Stimulated activated CD4-positive, alpha-beta T cell treated with anti-CD3 and anti-CD28 coated beads, Interleukin-1b, Interleukin-23, amount 100 ng/mL, for 24 hours (primary cell): ENCODE measurements at places on chromosomes 6 and 20.

DNA sequence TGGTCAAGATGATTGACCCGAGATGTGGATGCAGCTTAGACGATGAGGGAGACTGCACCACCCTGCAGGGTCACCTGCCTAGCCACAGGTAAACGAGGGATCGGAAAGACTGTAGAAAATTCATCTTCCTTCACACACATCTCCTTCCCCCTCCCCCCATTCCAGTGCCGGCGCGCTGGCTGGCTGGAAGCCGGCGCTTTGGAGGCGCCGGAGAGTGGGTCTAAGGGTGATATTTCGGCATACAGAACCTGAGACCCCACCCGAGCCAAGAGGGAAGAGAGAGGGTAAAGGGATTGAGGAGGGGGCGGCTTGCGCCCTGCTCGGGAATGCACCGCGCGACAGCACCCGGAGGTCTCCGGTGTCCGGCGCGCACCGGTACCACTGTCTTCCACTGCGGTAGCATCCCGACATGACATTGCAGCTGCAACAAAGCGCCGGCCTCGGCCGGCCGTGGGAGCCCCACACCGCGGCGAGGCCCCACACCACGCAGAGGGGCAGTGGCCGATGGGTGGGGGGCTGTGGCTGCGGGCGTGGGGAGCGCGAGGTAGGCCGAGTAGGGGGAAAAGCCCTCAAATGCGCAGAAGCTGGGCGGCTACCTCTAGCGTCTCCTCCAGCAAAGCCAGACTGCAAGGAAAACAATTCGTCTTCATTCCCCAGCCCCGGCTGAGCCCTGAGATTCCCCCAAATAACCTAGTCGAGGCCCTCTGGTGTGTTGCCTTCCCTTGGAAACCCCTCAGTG lies 984 bp downstream of the TNFRSF21 start:
- DNase-seq, result no peak

DNA sequence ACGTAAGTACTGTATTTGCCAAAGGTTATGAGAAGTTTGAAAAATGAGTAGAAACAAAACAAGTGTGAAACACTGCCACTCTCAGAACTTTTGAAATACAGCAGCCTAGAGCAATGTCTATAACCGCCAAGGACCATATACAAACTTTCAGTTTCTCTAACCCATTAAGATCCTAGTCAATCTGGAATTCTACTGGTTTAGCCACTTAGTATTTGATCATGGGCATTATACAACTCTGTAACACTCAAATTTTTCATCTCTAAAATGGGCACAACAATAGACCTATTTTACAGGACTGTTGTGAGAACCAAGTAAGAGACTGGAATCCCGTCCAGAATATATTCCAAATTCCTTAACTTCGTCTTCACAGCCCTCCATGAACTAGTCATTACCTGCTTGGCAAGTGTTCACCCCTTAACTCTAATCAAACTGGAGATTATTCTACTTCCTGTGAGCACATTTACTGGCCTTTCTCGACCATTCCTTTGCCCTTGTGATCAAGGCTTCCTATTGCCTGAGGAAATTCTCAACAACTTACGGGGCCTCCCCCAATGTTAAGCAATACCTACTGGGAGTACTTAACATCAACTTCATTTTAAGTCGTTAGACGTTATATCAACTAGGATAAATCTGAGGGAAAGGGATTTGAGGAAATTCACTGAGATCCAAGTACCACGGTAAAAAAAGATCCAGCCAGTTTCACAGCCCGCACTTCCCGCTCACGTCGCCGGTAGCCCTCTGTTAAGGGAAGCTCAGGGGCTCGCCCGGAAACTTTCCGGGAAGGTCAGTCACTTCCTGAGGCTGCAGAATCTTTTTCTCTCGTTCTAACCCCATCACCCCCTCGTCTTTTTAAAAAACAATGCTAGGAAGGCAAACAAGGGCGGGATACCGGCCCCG lies 1.1 kb downstream of the EIF2S2 start:
- DNase-seq, result no peak

DNA sequence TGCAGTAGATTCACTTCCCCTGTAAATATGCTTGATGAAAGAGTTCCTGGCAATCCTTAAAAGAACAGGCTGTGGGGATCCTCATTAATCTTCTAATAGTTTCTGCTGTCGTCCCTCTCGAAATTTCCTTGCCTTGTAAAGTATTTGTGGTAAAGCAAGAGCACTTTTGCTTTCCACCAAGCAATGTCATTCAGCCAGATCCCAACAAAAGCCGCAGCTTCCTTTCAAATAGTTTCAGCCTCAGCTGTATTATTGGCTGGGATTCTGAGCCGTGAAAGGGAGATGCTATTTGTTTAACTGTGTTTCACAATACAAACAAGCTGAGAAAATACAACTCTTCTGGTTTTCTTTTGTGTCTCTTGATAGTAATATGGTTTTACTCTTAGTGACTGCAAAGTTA lies 48.9 kb upstream of the EPHA7 start:
- no peak for DNase-seq

GRCh38 chr6:1672379-1672778 lies 62.7 kb downstream of the FOXC1 start:
- DNase-seq, result no peak

- DNase-seq, result no peak
These were observed 1.3 kb downstream of the CARMIL1 start for GRCh38 chr6:25280344-25281074.

DNA sequence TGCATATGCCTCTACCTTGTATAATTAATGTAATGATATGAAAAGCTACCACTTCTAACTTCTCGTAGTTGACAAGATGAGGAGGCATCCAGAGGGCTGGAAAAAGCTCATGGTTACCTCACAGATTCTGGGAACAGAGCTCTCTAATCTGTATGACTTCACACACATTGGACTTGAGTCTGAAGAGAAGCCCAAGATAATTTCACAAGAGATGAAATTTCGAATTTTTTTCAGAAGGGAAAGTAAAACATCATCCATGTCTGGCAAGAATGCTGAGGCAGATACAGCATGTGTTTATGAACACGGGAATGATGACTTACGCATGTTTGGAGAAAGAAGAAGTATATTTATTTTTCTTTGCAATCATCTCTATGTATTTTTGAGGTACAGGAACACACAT lies 141.8 kb upstream of the TENT5A start:
- DNase-seq, result no peak

DNA sequence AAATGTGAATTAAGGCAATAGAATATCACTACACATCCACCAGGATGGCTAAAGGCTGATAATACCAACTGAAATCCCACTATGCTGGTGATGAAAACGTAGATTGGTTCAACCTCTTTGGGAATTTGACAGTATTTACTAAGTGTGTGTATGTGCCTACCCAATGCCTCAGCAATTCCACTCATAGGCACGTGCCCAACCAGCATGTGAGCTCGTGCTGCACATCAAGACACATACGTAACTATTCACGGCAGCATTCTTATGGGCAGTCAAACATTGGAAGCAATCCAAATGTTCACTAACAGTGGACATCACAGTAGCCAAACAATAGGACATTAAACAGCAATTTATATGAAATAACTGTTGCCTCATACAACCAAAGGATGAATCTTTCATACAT lies 15.7 kb upstream of the AFDN start:
- no peak for DNase-seq

- DNase-seq, result no peak
These were observed 3.4 kb upstream of the RNF217 start for GRCh38 chr6:124958759-124959354.
